H54 (cell line): ENCODE measurements at places on chromosomes 7 and 10.

DNA sequence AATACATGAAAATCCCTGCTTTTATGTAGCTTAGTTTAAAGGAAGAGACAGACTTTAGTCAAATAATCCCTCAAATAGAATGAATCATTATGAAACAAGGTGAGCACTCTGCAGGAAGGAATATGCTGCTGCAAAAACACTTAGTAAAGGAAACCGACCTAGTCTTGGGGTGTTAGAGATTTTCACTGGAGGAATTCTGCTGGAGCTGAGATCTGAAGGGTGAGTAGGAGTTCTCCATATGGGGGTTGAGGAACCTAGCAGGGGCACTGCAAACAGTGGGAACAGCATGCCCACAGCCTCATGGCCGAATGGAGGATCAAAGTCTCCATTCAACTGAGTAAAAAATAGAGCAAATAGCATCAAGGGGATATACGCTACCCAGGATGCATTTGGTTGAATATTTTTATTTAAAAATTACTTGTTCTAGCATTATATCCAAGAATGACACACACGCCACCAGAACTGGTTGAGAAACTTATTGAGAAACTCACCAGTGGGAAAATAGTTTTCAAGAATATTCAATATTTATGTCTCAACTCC, 3.5 kb downstream of the ITIH2 start:
- DNase-seq: no peak

- DNase-seq: no peak
Measured at GRCh38 chr7:4607311-4607729, 74.8 kb upstream of the FOXK1 start.

- DNase-seq: peak; percentile 77
Measured at GRCh38 chr10:29784175-29784773, 149.5 kb upstream of the SVIL start.

DNA sequence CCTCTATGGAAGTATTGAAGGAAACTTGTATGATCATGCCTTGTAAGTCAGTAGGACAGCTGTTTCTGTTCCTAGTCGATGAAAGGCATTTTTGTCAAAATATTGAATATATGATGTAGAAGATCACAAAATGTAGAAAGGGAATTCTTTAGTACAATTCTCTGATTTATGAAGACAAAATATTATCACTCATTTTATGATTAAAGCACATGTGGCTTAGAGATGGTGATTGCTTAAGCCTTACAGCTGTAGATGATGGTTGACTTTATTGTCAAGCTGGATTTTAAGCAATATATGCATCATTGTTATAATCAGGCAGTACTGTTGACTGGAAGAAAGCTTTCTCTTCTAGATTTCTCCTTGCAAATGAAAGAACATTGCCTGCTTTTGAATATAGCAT, 26.4 kb downstream of the MXI1 start:
- DNase-seq: no peak

- DNase-seq: no peak
Measured at GRCh38 chr7:5005066-5005465, 40.6 kb upstream of the RBAK start.

DNA sequence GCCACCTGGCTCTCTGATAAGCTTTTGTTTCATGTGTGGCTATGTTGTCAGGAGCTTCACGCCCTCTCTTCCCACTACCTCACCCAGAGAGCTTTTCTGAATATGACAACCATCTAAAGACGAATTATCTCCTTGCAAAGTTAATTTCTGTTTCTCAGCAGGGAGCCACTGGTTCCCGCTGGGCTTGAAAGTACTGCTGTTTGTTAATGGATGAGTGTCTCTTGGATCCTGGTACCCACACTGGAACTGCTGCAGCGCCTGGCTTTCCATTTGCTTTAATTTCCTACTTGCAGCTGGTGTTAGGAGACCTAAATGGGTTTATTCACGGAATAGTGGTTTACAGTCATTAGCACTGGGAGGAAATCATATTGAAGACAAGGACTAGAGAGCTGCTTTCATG, 267.9 kb upstream of the LRGUK start:
- no peak for DNase-seq

GRCh38 chr7:40162516-40162915, 27.7 kb downstream of the SUGCT start:
- no peak for DNase-seq

DNA sequence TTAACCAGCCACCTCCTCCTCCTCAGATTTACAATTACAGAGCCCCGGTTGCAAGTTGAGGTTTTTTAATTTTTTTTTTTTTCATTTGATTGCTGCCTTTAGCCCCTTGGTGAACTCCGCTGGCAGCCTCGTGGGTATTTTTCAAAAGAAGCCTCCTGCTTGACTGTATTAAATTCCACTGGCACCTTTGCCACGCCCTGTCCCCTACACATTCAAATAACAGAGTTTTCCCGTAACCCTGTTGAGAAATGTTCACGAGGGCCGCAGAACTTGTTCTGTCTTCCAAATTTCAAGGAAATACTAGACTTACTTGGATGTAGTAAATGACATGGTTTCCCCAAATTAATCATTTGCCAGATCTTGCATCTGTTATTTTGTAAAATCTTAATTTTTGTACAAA, 167.0 kb downstream of the ARID5B start:
- DNase-seq: no peak
